ENCODE measurements at places on chromosomes 2 and 18.

GRCh38 chr2:74491648-74492544, 7.5 kb downstream of the LBX2 start:
- no peak for DNase-seq

DNA sequence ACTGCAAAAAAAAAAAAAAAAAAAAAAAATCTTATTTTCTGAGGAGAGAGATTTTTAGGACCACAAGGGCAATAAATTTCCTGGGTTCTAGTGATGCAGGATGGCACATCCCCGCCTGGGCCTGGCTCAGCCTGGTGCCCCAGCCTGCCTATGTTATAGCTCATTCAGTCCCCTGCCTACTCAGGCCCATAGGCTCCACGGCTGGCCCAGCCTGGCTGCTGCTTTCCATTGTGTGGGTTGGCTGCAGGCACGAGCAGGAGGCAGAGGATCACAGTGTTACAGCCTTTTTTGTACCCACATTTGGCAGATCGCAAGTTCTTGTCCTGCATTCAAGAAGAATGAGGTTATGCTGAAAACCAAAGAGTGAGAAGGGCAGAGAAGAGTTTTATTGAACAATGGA, 2.8 kb upstream of the SULT6B1 start:
- DNase-seq: no peak

GRCh38 chr2:86634352-86634751, 10.7 kb upstream of the RNF103 start:
- no peak for DNase-seq

GRCh38 chr2:176085120-176085788, 1.5 kb upstream of the EVX2 start:
- DNase-seq: no peak

GRCh38 chr2:238441262-238442114, 14.8 kb downstream of the ASB1 start:
- DNase-seq: no peak

- DNase-seq: peak; percentile 89
Observed at GRCh38 chr2:214069254-214069653, 341.6 kb upstream of the VWC2L start.

- DNase-seq: peak; percentile 61
Observed at GRCh38 chr2:197152451-197153228, 157.9 kb downstream of the ANKRD44 start.

GRCh38 chr2:168030862-168031624, 216.4 kb downstream of the STK39 start:
- DNase-seq: peak; percentile 66

DNA sequence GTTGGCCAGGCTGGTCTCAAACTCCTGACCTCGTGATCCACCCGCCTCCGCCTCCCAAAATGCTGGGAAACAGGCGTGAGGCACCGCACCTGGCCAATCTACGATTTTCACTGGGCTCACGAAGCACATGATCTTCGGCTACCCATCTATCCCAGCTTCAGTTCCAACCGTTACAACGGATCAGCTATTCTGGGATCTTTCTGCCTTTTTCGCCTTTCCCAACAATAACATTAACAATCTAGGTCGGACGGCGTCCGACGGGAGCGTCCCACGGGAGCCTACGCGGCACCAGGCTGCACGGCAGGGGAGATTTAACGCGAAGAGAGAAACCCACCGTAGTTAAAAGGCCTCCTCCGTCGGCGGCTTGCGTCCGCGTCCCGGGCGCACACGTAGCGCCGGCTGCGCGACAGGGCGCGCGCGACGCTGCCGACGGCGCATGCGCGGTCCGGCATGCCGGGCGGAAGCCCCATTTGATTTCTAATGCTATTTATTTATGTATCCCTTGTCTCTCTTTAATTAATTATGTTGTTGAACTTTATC, at the start of gene MSL3B:
MSL3B (minus strand) TSS at position 394 of the 540 bp plus-strand sequence.
- peak; percentile 54 for DNase-seq

DNA sequence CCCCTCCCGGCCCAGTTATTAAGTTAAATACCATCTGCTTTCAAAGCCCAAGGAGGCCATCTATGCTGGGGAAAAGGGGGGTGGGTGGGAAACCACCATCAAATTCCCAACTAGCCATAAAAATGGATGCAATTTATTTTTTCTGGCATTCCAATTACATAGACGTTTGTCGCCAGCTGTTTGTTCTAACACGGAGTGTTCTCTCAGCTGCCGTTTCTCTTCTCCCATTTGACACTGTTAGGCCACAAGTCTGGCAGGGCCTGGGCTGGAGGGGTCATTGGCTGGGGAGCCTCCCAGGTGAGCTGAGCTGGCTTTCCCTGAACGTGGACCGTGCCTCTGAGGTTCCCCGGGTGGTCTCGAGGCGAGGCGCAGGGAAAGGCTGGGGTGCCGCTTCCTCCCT, 16.6 kb downstream of the ATOH8 start:
- peak; percentile 63 for DNase-seq

GRCh38 chr18:22933206-22933965, at the start of gene RBBP8:
Gene RBBP8, plus strand, starts transcription at chr18:22933328. Its CDS starts 3,524 bp downstream, at chr18:22936852.
- peak; percentile 66 for DNase-seq

- DNase-seq: peak; percentile 49
Observed at GRCh38 chr2:159201360-159202063, 85.0 kb downstream of the WDSUB1 start.

GRCh38 chr2:167438206-167438605, 549.9 kb downstream of the XIRP2 start:
- DNase-seq: no peak

DNA sequence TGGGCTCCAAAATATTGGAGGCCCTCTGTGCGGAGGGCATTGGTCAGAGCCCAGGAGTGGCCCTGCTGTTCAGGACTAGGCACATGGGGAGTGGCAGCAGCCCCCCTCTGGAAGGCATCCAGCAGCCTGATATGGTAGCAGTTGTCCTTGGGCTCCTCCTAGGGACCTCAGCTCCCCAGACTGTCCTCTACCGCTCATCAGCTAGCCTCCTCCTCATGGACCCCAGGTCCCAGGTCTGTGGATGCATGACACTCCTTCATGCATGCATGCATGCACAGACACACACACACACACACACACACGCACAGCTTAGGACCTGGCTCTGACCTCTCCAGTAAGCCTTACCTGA, 15.4 kb upstream of the ATP6V1B1 start:
- no peak for DNase-seq

DNA sequence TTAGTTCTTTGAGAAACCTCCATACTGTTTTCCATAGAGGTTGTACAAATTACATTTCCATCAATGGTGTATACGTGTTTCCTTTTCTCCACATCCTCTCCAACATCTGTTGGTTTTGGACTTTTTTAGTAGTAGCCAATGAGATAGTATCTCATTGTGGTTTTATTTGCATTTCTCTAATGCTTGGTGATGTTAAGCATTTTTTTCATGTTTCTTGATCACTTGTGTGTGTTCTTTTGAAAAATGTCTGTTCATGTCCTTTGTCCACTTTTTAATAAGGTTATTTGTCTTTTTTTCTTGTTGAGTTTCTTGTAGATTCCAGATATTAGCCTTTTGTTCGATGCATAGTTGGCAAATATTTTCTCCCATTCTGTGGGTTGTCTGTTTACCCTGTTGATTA, 392.3 kb upstream of the ZEB2 start:
- DNase-seq: peak; percentile 13

DNA sequence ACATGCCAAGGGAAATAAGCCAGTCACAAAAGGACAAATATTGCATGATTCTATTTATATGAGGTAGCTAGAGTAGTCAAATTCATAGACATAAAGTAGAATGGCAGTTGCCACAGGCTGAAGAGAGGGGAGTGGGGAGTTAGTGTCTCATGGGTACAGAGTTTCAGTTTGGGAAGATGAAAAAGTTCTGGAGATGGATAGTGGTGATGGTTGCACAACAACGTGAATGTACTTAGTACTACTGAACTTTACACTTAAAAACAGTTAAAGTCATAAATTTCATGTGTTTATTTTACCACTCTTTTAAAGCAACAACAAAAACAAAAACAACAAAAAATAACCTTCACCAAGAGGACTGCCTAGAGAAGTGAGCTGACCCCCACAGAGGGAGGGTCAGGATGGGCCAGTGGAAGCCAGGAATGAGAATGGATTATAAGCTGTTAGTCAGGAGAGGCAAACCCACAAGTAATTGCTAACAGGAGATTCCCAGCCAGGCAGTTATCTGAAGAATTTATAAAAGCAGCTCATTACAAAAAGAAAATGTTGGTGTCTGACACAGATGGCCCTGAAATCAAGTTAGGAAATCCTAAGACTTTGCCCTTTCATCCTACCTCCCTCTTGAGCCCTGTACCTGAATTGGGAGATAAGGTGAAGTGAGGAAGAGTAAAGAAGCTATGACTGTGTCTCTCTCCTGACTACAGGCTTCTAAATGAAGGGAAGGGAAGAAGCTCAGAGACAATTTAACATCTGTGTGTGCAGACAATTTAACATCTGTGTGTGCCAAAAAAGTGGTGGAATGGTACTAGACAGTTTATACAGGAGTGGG, 263.4 kb downstream of the PDE11A start:
- peak; percentile 75 for DNase-seq

- DNase-seq: no peak
Observed at GRCh38 chr2:47087051-47087450, 68.1 kb downstream of the STPG4 start.

DNA sequence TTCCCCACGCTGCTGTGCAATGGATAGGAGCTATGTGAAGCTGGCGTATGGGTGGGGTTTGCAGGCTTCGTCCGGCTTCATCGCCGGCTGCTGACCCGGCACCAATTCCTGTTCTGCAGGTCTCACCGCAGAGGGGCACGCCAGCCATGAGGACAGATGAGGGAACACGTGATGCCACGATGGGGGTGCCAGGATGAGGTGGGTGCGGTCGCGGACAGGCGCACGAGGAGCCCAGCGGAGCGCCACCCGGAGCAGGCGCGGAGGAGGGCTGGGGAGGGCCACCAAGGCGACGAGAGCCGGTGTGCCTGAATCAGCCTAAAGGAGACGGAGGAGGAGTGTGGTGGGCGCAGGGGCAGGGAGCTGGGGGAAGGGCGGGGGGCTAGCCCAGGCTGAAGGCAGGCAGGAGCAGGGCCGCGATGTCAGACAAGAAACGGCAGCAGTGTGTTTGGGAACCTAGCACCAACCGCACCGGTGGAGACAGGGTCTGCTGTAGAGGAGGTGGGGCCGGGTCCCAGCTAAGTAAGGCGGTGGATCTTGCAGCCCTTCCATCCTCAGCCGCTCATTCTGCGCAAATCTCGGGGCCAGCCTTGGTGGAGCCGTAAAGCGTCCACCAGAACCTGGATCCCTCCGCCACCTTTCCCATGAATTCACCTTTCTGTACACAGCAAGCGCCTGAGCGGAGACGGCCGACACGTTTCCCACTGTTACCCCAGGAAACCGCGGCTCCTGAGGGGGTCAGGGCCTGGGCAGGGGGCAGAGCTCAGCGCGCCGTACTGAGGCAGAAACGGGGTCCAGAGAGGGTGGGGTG, 17.0 kb upstream of the CD8A start:
- no peak for DNase-seq

DNA sequence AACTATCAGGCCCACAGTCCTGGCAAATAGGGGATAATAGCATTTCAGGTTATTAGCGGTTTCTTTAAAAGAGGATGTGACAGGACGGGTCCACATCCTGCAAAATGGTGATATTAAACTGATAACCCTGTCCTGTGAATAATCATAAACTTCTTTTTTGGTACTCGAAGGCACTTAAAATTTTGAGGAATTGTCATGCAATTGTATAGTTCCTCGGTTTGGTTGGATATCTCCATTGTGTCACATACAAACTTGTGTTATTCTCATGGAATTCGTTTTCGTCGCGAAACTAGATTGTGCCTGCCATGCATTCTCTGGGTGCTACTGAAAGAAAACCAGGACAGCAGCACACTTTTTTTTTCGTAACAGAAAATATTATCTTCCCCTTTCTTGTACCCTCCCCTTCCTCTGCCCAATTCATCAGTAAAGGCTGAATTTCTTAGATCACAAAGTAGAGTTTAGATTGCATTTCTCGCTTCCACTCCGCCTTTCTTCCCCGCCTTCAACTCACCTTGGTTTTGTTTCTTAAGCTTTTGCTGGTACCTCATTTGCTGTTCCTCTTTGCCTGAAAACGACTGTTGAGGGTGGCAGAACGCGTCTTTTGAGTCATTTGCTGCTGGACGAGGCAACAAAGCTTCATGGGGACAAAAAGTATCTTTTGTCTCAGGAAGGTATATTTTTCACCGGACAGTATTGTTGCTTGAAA, 1.3 kb downstream of the CERS6 start:
- DNase-seq: no peak

GRCh38 chr2:238106698-238107524, 6.8 kb downstream of the ESPNL start:
- no peak for DNase-seq

DNA sequence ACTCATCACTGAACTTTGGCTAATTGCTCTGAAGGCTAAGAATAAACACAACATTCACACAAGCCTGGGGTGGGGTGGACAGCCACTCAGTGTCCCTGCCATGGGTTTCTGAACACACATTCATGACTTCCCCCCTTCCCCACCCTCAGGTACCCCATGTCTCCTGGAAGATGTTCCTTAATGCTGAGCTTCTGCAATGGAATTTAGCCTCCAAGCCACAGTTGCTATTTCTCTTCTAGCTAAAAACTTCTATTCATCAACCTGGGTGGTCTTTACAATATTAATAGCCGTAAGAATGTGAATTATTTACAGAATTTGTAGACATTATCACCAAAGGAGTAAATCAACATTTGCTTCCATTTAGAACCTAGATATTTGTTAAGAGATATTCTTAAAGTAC, 175.1 kb downstream of the ACKR3 start:
- no peak for DNase-seq

- DNase-seq: no peak
Observed at GRCh38 chr2:2744958-2745715, 414.1 kb upstream of the MYT1L start.

DNA sequence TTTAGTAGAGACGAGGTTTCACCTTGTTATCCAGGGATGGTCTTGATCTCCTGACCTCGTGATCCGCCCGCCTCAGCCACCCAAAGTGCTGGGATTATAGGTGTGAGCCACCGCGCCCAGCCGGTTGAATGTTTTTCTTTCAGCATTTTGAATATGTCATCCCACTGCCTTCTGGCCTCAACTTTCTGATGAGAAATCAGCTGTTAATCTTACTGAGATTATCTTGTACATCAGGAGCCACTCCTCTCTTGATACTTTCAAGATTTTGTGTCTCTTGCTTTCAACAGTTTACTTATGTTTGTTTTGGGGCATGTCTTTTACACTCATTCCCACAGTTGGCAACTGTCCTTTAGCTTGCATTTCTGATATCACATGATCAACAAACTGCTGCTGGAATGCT, 46.3 kb downstream of the CCDC150 start:
- no peak for DNase-seq

- no peak for DNase-seq
Observed at GRCh38 chr18:53152476-53152875, 812.5 kb downstream of the DCC start.

- DNase-seq: peak; percentile 13
Observed at GRCh38 chr2:20027705-20028434, 15.4 kb upstream of the MATN3 start.

DNA sequence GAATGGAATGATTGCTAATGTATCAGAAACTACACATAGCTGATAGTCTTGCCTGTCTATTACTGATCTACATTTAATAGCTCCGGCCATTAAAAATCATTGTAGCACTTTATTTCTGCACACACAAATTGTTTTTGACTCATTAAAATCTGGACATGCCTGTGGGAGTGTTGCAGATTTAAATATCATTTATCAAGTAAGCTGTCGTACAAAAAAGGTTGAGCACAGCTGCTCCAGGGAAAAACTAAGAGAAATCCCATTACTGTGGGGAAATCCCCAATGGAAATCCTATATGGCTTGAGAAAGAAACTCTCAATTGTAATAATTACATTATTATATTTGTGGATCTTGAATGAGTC, 99.6 kb upstream of the CERS6 start:
- no peak for DNase-seq
